Natural killer cell (primary cell): ENCODE measurements at places on chromosomes 12 and 14.

DNA sequence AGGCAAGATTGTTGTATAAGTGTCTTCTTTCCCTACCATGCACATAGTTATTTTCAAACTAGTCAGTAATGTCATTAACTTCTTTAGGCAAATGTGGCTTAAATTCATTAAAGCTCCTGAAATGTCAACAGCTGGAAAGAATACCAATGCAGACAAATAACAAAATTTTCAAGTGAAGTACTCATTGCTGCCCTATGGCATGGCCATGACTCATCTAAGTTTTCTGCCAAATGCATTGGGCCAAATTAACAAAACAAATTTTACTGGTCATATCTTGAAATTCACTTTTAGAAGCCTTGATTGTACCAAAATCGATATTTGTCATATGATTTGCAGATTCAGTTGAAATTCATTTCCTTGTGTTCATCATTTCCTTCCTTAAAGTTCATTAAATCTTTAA, 915.9 kb downstream of the SLC6A15 start:
- no peak for DNase-seq

DNA sequence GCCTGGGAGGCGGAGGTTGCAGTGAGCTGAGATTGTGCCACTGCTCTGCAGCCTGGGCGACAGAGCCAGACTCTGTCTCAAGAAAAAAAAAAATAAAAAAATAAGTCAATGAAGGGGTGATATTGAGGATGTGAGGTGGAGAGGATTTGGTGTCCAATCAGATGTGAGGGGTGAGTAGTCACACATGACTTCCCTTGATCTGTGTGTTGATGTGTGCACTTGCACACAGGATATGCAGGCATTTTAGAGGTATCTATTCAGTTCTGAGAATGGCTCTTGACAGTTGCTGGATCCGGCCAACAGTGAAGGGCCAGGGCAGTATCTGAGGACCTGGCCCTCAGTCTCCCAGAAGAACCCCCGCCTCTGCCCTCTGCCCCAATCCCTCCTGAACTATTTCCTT, 7.8 kb upstream of the SP7 start:
- peak; percentile 32 for DNase-seq

GRCh38 chr14:61813096-61813606, 50.9 kb downstream of the SNAPC1 start:
- DNase-seq: no peak

- DNase-seq: no peak
Measured at GRCh38 chr14:30996892-30997659, 28.4 kb upstream of the AP4S1 start.

- no peak for DNase-seq
Measured at GRCh38 chr14:92599811-92600210, 86.2 kb downstream of the RIN3 start.

GRCh38 chr12:49190974-49191373, 2.1 kb upstream of the TUBA1A start:
- DNase-seq: no peak

DNA sequence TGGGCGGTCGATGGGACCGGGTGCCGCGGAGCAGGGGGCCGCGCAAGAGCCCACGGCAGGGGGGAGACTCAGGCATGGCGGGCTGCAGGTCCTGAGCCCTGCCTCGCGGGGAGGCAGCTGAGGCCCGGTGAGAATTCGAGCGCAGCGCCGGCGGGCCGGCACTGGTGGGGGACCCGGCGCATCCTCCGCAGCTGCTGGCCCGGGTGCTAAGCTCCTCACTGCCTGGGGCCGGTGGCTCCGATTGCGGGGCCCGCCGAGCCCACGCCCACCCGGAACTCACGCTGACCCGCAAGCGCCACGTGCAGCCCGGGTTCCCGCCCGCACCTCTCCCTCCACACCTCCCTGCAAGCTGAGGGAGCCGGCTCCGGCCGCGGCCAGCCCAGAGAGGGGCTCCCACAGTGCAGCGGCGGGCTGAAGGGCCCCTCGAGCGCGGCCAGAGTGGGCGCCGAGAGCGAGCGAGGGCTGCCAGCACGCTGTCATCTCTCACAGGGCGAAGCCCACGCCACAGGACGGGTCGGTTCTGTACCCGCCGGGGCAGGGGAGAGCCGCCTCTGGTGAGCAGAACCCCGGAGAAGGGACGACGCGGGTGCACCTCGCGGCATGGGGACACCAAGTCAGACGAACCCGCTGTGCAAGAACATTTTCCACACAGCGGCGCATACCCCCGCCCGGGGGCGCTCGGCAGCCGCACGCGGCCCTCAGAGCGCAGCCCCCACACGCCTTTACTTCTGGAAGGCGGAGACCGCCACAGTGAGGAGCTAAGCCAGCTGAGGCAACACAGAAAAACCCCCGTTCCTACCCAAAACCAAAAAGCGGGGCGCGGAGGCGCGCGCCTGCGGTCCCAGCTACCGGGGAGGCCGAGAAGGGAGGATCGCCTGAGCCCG, 1.2 kb upstream of the SIVA1 start:
- no peak for DNase-seq

DNA sequence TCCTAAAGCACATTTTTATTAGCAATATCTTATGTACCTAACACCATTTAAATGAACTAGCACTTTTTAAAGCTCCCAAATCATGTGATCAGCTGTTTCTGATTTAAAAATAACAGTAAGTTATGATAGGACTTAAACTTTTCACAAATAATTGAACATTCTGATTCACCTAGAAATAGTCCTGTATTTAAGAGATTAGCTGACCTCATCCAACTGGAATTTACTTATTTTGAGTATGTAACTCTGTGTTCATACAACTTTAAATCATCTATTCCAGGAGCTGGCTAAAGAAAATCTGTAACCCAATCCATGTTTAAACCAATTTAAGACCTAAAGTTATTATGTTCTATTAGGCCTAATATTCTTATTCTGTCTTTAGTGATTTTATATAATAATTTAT, 184.3 kb downstream of the CCDC91 start:
- DNase-seq: no peak

- DNase-seq: no peak
Measured at GRCh38 chr14:50813544-50813863, 17.5 kb downstream of the NIN start.

DNA sequence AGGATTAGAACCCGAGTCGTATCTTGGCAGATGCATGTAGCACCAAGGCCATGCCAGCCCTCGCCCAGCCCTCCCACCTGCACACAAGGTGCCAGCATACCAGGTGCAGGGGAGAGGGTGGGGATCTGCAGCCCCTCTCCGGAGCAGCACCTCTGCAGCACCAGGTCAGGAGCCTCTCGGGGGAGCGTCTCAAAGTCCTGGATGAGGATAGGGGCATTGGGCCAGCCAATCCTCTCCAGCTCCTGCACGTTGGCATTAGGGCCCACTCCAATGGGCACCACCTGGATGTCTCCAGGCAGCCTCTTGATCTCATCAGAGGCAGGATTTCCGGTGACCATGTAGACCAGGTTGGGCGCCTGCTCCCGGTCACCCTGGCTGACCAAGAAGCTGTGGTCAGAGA, 73.2 kb upstream of the ANO2 start:
- no peak for DNase-seq

DNA sequence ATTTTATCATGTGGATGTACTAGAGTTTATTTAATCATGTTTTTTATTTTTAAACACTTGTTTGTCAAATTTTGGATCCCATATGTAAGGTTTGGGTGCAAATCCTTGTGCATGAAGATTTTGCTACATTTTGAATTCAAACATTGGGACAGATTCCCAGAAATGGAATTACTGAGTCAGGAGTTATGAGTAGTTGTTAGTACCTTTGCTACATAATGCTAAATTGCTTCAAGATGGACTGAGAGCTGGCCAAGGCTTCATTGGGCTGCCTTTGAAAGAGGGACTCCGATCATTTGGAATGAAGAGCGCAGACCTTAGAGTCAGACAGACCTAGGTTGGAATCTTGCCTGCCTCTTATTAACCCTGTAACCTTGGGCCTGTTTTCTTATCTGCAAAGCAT, 154.9 kb upstream of the PWP1 start:
- DNase-seq: no peak
